ENCODE measurements at places on chromosomes 11 and 22. TPM values are rescaled to one million over a fixed set of nuclear protein-coding genes. Genes with fewer than 3 reads are reported as not detected.
A peak's percentile ranks its signal among the peaks of the same experiment; 100 is the strongest.

DNA sequence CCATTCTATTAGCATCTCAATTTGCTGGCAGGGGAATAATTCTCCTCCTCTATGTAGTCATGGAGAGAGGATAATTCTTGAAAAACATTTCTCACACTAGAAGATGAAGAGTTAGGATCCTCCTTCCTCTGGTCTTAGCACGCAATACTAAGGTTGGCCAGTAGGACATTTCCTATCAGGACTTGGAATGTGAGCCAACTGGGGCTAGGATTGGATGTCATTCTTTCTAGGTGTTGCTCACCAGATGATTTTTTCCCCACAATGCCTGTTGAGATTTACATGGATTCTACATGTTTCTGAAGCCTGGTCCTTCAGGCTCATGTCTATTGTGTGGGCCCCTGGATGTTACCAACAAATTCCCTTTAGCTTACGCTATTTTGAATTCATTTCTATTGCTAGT is 28.0 kb downstream of the SLN start:
- ATAC-seq, result no peak

DNA sequence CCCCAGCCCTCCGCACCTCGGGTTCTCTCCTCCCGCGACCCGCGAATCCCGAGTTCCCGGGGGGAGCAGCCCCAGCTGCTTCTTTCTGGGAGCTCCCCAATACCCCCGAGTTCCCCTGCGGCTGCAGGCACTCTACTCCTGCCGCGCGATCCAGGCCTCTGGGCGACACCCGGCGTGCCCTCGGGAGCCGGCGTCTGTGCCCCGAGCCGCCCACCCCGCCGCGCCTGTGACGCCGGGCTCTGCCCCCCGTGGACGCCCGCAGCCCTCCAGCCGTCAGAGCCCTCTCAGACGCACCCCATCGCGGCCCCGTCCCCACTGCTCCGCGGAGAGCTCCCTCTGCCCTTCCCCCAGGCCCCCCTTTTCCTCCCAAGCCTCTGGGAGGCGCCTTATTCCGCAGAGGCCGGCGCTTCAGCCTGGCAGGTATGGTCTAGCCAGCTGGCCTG is 422 bp downstream of the GLB1L2 start:
- ATAC-seq, result peak; percentile 37

GRCh38 chr22:27601195-27601594 is 200.4 kb downstream of the MN1 start:
- no peak for ATAC-seq

- ATAC-seq, result no peak
These were observed 4.6 kb downstream of the TNRC6B start for GRCh38 chr22:40182231-40182835.

DNA sequence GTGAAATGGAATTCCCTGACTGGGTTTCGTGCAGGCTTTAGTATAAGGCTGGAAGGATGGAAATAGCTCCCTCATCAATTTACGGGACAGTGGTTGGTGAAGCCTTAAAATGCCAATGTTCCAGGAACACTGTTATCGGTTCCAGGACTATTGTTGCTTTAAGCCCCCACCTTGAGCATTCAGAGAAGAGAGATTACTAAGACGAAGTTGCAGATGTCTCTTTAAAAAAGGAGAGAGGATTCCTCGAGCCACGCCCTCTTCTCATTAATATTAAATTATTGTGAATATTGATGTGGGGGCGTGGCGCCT is 195 bp upstream of the CREB3L1 start:
- peak; percentile 24 for ATAC-seq

DNA sequence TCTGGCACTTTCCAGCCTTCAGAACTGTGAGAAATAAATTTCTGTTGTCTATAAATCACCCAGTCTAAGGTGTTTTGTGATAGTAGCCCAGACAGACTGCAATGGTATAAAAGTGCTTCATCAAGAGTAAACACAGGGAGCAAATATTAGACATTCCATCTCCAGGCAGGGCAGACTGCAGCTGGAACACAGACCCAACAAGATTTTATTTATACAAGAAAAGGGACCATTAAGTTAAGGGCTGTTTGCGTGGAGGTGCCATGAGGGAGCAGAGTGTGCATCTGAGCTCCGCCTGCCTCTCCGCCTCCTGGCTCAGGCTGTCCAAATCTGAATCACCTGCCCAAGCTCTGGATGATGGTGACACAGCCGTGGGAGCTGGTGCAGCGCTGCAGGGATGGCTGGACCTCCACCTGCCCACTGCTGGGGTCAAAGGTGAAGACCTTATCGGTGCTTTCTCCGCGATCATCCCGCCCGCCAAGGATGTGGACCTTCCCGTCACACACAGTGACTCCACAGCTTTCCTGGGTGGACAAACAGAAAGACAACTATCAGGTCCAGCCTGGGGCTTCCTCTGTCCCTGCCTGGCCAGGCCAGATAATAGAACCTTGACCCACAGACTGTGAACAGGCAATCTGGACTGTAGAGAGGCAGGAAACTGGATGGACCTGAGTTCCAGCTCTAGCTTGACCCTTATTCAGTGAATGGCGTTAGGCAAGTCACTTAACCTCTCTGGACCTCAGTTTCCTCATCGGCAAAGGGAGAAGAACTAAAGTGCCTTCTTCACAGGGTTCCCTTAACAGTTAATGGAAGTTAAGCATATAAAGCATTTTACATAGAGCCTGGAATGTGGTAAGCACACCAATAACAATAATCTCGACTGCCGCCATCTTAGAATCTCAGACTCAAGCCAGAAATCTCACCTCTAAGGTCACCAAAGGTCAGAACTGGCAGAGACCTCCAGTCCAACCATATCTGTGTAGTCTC is 10.5 kb downstream of the KLHL35 start:
- no peak for ATAC-seq

GRCh38 chr11:59145534-59145933 is 2.9 kb downstream of the FAM111A start:
- peak; percentile 57 for ATAC-seq

- no peak for ATAC-seq
These were observed 455.8 kb downstream of the TMEM135 start for GRCh38 chr11:87493516-87493915.

- ATAC-seq, result no peak
These were observed 24.1 kb downstream of the ADAMTS15 start for GRCh38 chr11:130472434-130472961.

- ATAC-seq, result no peak
These were observed 160.6 kb downstream of the TMEM135 start for GRCh38 chr11:87198266-87198881.

DNA sequence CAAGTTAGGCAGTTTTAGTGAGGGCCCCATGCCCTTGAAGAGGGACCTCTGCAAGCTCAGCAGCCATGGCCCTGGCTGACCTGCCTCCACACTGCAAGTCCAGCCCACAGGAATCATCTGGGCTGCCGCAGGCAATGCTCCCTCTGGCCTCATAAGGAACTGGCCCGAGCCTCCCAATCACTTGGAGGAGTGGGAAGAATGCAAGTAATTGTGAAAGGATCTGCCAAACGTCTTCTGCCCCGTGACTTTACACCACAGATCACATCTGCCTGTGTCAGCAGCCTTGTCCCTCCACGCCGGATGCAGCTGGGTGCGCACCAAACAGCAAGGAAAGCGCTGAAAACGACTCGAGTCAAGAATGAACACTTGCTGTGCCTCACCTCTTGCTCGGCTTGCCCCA is 23.8 kb downstream of the OPCML start:
- ATAC-seq, result no peak

- no peak for ATAC-seq
These were observed 194.5 kb downstream of the SNX19 start for GRCh38 chr11:130721736-130722135.

DNA sequence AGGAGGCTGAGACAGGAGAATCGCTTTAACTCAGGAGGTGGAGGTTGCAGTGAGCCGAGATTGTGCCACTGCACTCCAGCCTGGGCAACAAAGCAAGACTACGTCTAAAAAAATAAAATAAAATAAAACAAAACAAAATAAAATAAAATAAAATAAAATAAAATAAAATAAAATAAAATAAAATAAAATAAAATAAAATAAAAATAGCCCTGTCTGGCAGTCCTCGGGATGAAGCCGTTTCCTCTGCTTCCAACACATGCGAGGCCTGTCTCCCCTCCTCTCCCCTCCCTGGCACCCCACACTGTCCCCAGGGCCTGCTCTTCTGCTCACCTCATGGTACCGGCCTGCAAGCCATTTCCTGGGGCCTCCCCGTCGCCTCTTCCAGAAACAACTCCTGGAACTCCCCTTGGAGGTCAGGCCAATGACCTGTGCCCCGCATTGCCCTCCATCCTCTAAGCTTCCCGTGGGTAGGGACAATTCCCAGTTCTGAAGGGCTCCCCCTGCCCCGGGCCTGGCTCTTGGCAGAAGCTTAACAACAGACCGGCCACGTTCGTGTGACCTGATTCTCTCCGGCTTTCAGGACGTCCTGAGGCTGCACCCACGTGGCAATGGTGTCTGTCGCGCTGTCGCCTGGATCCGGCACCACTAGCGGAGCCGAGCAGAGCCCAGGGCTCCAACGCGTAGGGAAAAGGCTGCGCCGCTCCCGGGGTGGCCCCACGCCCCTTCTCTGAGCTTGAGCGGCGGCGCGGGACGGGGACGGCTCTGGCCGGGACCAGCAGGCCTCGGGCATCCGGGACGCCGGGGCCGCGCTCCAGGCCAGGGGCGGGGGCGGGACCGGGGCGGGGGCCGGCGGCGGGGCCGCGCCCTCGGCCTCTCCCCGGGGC is 456 bp upstream of the PARVB start:
- peak; percentile 68 for ATAC-seq

GRCh38 chr11:119602745-119603373 is 126.1 kb downstream of the NECTIN1 start:
- ATAC-seq, result no peak

- peak; percentile 86 for ATAC-seq
These were observed 3.0 kb downstream of the PKP3 start for GRCh38 chr11:396948-397548.

- peak; percentile 82 for ATAC-seq
These were observed at the start of gene PARVA for GRCh38 chr11:12377106-12377823. Gene PARVA, plus strand, starts transcription at chr11:12377571. Its CDS starts 77 bp downstream, at chr11:12377648.

DNA sequence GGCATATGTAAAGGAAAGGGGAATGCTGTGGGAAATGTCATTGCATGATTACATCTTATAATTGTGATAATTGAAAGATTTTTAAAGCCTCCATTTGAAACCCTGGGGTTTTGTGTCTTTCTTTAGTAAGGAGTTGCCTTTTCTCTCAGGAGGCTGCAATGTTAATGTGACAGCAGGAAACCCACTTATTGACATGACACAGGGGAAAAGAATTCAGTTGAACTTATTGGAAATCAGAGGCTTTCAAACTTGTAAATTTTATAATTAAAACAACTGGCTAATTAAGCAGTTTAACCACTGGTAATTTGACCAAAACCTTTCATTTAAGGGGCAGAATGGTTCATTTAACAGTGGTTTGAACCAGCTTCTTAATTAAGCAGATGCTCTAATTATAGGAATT is 31.2 kb downstream of the MRPL48 start:
- no peak for ATAC-seq

- no peak for ATAC-seq
These were observed 63.1 kb upstream of the CCDC90B start for GRCh38 chr11:83349296-83349695.

DNA sequence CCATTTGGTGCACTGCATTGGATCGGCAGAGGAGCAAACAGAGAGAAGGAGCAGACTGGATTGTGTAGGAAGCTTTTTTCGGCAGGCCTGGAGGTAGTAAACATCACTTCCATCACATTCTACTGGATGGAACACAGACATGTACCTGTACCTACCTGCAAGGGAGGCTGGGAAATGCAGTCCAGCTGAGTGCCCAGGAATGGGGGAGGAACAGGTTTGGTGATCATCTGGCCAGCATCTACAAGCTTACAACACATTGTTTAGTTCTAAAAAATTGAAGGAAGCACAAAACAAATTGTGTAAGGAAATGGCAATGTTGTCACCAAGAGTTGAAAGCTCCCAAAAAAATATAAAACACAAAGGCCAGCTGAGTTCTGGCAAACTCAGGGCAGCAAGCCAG is 19.1 kb downstream of the SMIM38 start:
- no peak for ATAC-seq

DNA sequence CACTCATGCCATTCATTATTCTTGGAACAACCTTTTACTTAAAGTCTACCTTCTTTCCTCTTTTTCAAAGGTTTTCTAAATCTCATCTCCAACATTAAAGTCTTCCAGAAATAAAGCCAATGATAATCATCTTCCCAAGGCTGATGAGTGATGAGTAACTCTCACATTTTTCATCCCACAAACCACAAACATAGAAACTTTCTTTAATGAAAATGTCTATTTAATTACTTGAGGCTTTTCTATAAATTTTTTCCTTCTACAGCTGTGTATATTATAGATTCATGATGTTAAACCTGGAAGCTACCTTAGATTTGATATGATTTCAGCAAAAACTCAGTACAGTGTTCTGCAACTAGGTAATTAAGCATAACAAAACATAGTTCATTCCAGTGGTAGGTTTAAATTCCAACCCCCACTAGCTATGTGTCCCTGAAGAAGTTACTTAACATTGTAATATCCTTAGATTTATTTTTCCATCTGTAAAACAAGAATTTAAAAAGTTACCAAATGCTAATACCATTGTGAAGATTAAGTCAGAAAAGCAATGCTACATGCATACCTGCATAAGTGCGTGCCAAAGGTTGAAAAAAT is 845.4 kb downstream of the KCNA4 start:
- no peak for ATAC-seq

- no peak for ATAC-seq
These were observed 127.0 kb upstream of the CTSC start for GRCh38 chr11:88464528-88464927.

- ATAC-seq, result no peak
These were observed 15.0 kb downstream of the ROBO3 start for GRCh38 chr11:124880290-124880611.

GRCh38 chr22:36201630-36202319 is at the start of gene APOL4:
Gene APOL4, minus strand, starts transcription at chr22:36201809. Its CDS starts 75 bp downstream, at chr22:36201734.
- ATAC-seq, result peak; percentile 73

DNA sequence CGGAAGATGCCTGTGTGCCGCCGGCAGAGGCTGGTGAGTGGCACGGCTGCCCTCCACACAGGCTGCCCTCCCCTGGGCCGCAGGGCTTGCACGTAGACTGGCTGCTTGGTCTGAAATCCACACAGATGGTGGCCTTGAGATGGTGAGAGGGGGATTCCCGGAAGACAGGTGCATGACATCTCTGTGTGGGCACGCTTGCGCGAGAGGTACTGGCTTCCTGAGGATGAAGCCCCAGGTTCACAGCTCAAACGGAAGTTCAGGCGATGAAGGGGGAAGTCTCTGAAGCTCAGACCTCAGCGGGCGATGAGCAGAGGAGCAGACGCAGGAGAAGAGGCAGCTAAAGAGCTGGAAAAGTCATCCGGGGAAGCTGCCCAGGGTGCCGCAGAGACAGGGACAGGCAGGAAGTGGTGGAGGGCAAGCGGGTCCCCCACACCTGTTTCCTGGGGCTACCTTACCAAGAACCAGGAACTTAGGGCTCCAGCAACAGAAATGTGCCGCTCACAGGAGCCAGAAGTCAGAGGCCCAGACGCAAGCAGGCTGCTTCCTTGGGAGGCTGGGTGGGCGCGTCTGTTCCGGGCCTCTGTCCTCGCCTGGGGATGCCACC is 7.2 kb downstream of the CRELD2 start:
- no peak for ATAC-seq

- peak; percentile 93 for ATAC-seq
These were observed at the start of gene ALDH3B1 for GRCh38 chr11:68010090-68011041. Gene ALDH3B1, plus strand, starts transcription at chr11:68010327. Its CDS starts 4,971 bp downstream, at chr11:68015298.

Gene GGTLC2
- total RNA-seq, result not detected

Gene CRYBB3
- total RNA-seq, result not detected

Gene CDC42EP1
- total RNA-seq, result 19.6 TPM

Gene FREY1
- 2.3 TPM for total RNA-seq

Gene EIF4G2
- 587 TPM for total RNA-seq

Gene TSGA10IP
- total RNA-seq, result not detected

Gene ISX
- total RNA-seq, result not detected

Gene DERL3
- not detected for total RNA-seq

Gene C11orf97
- total RNA-seq, result not detected

Gene CNGA4
- not detected for total RNA-seq

Gene ALX4
- total RNA-seq, result not detected

Gene INSC
- total RNA-seq, result 1.9 TPM

Gene PATE2
- total RNA-seq, result not detected

Gene MS4A6A
- 29.9 TPM for total RNA-seq

Gene TMEM191C
- 0.15 TPM for total RNA-seq
